Omental fat pad (tissue), 4 donors: ENCODE measurements at places on chromosomes 6 and 20.

GRCh38 chr6:169213814-169214520, 39.7 kb downstream of the THBS2 start:
- DNase-seq = no peak

GRCh38 chr6:20454204-20454824, 52.6 kb downstream of the E2F3 start:
- no peak for DNase-seq

GRCh38 chr20:59385480-59385879, 85.1 kb downstream of the EDN3 start:
- DNase-seq = no peak

- no peak for DNase-seq
Measured at GRCh38 chr6:83609248-83609647, 96.9 kb downstream of the PRSS35 start.

DNA sequence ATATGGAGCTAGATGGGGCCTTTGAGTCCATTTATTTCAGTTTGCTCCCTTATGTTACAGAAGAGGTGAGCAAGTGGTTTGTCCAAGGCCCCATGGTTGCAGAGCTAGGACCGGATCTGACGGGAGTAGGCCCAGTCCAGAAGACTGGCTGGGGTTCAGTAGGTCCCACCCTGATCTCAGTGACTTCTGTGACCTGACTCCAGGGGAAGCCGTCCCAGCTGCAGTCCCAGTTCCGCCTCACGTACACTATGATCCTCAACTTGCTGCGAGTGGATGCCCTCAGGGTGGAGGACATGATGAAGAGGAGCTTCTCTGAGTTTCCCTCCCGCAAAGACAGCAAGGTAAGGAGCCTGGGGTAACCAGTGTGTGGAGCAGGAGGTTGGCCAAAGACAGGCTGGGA, 5.4 kb downstream of the DXO start:
- no peak for DNase-seq

- no peak for DNase-seq
Measured at GRCh38 chr6:107716688-107717089, 107.4 kb downstream of the SCML4 start.

DNA sequence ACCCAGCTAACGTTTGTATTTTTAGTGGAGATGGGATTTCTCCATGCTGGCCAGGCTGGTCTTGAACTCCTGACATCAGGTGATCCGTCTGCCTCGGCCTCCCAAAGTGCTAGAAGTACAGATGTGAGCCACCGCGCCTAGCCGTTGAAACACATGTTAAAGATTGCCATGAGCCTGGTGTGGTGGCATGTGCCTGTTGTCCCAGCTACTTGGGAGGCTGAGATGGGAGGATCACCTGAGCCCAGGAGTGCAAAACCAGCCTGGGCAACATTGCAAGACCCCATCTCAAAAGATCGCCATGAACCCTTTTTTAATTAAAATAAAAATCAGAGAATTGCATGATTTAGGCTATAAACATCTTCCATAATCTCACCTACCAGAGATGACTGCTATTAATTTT, 2.7 kb downstream of the EFCAB8 start:
- DNase-seq = no peak

- DNase-seq = no peak
Measured at GRCh38 chr6:144599615-144600014, 314.5 kb downstream of the UTRN start.

- DNase-seq = no peak
Measured at GRCh38 chr20:61596687-61597330, 344.7 kb downstream of the CDH4 start.
